ENCODE measurements at places on chromosomes 2 and 18.

- DNase-seq, result no peak
Measured at GRCh38 chr2:61763605-61764034, 90.2 kb downstream of the FAM161A start.

GRCh38 chr18:6876641-6877041 lies 147.1 kb downstream of the ARHGAP28 start:
- peak; percentile 64 for DNase-seq

- DNase-seq, result no peak
Measured at GRCh38 chr18:24659827-24660720, 199.6 kb downstream of the HRH4 start.

DNA sequence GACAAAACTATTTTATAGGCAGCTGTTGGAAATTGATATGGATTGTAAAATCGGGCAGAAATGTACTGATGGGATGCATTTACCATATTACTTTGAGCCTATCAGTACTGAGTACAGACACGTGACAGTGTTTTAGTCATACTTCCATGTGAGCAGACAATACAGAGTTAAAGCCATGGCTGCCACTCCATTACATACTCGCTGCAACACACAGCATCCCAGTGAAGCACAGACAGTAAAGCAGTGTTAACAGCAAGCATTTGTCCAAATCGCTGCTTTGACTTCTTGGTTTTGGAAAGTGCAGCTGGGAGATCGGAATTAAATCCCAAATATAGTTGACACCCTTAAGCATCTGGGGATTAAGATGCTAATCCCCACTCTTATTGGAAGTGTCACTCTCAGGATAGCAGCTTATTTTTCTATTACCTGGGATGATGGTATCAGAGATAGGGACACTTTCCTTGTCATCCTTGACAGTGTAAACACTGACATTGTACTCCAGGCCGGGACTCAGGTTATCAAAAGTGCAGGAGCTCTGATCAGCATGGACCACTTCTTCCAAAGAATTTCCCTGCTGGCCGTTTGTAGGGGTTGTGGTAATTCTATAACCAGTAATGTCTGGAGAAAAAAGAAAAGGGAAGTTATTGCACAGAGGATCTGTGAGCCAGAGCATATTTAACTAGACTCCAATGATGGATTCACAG lies 41.6 kb downstream of the FN1 start:
- DNase-seq, result no peak

DNA sequence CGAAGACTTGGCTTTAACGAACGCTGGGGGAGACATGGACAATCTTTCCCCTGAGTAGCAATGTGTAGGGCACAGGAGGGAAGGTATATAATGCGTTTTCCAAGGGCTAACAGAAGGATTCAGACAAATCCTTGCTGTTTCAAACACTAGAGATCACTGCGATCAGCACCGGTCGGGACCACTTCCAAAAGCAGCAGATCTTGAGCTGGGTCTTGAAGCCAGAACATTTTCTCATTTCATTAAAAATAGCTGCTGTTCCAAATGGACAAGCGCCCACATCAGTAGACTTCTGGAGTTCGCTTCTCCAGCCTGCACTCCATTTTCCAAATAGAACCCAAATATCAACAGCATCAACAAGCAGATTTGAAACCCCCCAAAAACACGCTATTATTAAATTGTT lies 65.1 kb upstream of the MAPRE2 start:
- DNase-seq, result no peak

GRCh38 chr2:63614448-63614968 lies 25.7 kb downstream of the MDH1 start:
- DNase-seq, result no peak
